ENCODE measurements at places on chromosomes 16 and 17.

- no peak for DNase-seq
Observed at GRCh38 chr17:49858796-49859195, 10.9 kb upstream of the TAC4 start.

- no peak for DNase-seq
Observed at GRCh38 chr17:40190197-40191021, 13.1 kb downstream of the RAPGEFL1 start.

DNA sequence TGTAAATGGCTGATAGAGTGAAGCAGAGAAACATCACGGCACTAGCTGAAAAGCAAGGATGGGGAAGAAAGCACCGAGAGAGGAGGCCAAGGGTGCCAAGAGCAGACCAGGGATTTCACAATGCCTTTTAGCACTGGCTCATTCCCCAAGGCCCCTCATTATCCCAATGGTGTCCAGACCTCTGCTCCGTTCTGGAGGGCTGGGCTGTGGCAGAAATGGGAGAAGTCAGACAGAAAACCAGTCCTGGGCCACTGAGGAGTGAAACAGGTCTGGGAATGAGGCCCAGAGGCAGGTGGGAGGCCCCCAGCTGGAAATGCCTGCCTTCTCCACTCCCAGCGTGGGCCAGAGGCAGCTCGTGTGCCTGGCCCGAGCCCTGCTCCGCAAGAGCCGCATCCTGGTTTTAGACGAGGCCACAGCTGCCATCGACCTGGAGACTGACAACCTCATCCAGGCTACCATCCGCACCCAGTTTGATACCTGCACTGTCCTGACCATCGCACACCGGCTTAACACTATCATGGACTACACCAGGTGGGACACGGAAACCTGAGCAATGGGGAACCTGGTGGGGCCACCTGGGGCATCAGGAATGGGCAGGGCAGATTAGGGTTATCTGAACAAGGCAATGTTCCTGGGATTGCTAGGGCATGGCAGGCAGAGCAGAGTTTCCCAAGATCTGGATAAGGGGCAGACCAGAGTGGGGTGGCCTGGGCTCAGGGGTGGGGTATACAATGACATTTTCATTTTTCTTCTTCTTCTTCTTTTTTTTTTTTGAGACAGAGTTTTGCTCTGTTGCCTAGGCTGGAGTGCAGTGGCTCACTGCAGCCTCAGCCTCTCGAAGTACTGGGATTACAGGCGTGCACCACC, 20.3 kb downstream of the ANKRD40 start:
- DNase-seq = no peak

DNA sequence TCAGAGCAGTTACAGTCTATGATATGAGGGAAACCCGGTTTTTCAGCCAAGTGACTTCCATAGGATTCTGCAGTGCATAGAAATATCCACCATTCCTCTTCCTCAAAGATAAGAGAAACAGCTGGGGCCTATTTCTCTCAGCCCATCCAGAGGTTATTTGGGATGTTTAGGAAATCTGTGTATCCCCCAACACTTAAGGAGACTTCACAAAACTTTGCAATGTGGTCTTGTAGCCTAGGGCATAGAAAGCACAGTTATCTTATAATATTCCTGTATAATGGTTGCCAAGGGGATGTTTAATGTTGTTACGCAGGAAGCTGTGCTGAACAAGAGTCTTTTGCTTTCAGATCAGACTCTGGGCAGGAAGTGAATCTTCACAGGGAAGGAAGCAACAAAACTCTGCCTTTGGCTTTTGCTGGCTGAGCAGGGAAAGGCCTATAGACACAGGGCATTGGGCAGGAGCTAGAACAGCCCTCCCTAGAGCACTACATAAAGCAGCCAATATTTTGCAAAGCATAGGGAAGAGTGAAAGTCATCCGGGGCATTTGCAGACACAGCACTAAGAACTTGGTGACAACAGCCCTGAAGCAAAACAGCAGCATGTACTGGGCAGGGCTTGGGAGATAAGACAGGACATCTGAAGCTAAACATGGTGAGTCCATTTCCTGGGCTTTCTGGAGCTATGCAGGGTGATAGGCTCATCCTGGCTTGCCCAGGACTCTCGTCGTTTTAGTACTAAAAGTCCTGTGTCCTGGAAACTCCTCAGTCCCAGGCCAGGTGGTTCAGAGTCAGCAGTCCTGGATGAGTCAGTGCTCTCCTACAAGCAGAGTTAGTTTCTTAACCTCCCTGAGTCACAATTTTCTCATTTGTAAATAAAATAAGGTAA, 18.7 kb upstream of the BEAN1 start:
- DNase-seq = peak; percentile 78

- no peak for DNase-seq
Observed at GRCh38 chr17:67123699-67124098, 79.3 kb downstream of the CACNG1 start.

DNA sequence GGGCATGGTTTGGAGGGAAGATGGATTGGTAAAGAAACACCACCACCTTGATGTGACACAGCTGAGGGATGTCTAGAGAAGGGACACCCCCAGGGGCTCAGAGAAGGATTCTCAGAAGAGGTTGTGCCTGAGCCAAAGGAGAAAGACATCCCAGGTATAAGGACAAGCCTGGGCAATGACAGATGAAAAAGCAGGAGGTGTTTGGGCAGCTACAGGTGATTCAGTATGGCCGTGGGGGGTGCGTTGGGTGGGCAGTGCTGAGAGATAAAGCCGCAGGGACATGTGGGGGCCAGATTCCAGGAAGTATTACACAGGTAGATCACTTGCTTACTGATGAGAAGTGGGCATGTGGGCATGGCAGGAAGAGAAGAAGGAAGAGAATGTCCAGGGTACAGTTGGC, 7.0 kb downstream of the TMEM95 start:
- no peak for DNase-seq

- DNase-seq = no peak
Observed at GRCh38 chr16:81070979-81071378, 6.1 kb downstream of the C16orf46 start.

- DNase-seq = no peak
Observed at GRCh38 chr16:77158293-77158692, 32.7 kb upstream of the MON1B start.

- DNase-seq = no peak
Observed at GRCh38 chr17:13592427-13592826, 9.3 kb downstream of the HS3ST3A1 start.

- DNase-seq = no peak
Observed at GRCh38 chr17:18179804-18180203, 3.8 kb upstream of the ALKBH5 start.
